ENCODE measurements at places on chromosomes 7 and 10.

GRCh38 chr7:90768301-90768700, 172.2 kb downstream of the CDK14 start:
- peak; percentile 43 for DNase-seq

DNA sequence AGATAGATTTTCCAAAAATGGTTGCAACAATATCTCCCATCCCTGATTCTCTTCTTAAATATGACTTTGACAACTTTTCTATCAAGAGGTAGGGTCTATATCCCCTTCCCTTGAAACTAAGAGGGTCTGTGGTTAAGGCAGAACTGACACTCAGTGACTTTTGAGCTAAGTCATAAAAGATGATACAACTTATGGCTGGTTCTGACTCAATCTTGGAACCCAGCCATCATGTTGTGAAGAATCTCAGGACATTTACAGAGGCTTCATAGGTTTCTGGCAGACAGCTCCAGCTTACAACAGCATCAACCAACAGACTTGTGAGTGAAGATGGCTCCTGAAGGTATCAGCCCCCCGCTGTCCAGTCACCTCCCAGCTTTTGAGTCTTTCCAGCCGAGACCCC, 203.5 kb downstream of the RNLS start:
- DNase-seq = peak; percentile 29

DNA sequence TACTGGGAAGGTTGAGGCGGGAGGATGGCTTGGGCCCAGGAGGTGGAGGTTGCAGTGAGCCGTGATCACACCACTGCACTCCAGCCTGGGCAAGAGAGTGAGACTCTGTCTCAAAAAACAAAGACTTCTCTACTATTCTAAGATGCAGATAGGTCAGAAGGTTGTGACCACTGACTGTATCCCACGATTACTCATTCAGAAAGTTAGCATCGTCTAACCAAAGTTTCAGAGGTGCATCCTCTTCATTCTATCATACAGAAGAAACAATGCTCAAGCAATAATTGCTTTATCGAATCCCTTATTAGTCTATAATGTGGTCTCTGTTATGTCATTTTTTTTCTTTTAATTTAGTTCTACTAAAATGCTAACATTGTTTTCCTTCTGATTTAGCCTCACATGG, 348.7 kb upstream of the LRGUK start:
- DNase-seq = no peak

DNA sequence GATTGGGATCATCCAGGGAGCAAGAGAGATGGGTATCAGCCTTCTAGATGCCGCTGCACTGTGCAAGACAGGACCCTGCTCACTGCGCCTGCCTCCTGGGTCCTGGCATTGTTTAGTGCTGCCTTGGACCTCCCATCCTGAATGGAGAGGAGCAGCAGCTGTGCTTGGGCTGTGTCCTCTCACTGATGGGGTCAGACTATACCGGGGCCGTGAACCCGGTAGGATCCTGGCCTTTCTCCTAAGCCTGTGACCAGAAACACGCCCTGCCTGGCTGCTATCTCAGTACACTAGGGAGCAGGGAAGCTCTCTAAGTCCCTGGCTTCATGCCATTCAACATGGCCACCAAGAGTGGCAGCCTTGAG, 309.4 kb upstream of the ZNF32 start:
- DNase-seq = no peak

DNA sequence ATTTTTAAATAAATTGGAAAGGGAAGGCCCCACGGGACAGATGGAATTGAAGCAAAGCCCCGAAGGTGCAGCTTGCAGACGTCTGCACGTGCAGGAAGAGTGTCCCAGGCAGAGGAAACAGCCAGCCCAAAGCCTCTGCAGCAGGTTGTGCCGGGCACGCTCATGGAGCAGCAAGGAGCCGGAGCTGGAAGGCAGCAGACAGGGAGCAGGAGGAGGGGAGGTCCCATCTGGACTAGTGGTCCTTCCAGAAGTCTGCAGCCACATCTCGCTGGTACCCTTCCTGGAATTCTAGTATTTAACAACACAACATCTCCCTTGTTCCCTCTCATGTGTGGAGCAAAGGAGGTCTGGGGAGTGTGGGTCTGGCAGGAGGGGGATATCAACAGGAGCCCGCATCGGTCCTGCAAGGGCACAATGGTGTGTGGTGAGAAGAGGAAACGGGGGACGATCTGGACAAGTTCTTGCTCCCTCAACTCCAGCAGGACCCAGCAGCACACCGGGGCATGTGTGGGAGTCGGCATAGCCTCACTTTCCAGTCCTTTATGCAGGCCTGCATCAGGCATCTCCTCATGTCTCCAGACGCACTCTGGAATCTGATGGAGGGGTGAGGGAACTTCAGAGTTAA, 169.3 kb downstream of the GRID1 start:
- DNase-seq = no peak

DNA sequence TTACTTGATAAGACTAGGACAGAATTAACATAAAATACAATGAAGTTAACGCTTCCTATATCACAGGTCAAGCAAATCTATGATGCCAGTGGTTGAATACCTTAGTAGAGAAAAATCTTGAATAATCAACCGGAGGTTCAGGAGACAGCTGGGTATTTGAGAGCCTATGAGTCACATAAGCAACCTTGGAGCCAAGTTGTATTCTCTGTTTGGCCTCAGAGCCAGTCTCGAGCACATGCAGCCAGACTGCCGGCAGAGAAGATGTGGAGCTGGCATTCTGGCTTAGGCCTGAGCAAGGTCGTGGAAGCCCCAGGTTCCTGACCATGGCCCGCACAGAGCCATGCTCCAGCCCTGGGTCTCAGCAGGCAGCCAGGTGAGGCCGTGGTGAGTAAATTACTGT, 90.3 kb downstream of the FAM204A start:
- DNase-seq = no peak

DNA sequence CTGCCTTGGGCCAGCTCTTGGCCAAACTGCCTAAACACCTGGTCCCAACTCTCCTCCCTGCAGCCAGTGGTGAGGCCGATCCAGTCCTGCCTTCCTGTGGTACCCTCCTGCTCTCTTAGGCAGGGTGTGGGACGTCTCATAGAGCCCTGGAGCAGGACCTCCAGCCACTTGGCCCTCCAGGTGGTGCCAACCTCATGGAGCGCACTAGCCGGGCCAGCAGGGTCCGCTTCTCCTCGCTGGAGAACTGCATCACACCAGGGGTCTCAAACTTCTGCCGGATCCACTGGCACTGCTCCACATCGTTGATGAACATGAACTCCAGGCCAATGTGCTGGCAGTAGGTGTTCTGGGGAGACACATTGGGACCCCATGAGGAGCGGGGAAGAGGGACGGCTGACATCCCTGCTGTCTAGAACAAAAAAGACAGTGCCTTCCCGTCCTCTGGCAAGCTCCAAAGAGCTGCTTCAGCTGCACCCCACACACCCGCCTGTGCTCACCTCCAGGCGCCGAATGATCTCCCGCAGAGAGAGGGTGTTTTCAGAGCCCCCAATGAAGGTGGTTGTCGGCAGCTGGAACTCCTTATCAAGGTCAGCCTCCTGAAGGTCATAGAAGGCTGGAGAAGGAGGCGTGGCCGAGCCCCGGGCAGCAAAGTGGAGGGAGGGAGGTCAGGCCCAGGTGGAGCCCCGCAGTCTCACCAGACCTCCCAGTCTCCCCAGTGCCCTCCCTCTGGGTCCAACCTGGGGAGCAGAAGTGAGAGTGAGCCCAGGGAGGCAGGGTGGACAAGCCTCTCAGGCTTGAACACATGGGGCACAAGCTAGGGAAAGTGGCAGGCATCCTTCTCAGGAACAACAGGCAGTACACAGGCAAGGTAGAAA, 10.2 kb downstream of the OGDHL start:
- DNase-seq = no peak

DNA sequence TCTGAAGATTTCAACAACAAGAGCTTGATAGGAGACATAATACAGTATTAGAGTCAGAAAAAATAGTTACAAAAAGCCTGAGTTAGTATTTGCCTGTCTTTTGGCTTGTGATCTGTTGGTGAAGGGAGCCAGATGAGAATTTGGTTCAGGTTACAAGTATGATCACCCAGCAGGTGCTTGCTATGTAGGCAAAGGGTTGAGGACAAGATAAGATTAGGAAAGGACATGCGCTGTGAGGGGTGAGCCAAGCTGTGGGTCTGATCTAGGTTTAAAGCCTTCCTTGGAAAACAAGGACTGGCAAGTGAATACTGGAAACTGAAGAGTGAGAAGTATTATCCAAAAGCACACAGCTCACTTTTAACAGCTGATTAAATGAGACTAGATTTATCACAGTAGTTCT, 28.7 kb upstream of the CD36 start:
- DNase-seq = no peak

DNA sequence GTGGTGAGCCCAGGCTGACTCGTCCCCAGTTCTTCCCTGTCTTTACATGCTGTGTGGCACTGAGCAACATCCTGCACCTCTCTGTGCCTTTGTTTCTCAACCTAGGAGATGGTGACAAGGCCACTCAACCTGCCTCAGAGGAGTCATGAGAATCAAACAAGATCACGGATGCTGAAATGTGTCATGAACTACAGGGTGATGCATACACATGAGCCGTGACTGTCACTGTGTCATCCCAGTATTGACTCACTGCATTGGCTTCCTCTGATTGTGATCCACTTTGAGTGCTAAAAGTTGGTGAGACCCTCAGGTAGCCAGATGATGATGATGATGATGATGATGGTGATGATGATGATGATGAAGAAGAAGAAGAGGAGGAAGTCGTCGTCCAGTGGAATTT, 11.5 kb downstream of the C10orf71 start:
- no peak for DNase-seq

GRCh38 chr7:101306307-101306706, 15.3 kb downstream of the IFT22 start:
- no peak for DNase-seq
